ENCODE measurements at places on chromosomes 13 and 19.

DNA sequence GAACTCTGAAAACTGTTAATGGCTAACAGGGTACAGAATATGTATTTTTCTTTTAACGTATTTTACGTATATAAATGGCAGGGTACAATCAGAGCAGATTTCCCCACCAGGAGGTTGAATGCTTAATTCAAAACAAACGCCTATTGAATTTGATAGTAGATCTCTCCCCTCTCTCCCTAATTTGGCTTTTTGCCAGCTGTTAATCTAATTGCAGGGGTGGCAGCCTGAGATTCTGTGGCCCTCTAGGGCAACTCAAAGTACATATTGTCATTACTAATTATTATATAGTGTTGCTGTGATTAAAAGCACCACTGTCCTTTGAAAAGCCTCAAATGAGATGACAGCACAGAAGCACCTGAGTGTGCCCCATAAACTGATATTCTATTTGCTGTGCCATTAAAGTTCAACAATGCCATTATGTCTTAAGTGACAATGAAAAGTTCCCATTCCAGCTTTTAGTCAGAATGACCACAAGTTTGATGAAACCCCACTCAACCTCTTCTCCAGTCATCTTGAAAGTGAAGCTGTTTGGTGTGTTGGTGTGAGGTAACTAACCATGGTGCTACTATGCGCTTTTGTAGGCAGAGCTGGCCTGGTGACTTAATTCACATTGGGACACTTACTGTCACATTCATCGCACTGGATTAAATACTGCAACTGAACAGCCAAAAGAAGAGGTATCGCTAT, 351.4 kb downstream of the KCNRG start:
- DNase-seq, result peak; percentile 33

DNA sequence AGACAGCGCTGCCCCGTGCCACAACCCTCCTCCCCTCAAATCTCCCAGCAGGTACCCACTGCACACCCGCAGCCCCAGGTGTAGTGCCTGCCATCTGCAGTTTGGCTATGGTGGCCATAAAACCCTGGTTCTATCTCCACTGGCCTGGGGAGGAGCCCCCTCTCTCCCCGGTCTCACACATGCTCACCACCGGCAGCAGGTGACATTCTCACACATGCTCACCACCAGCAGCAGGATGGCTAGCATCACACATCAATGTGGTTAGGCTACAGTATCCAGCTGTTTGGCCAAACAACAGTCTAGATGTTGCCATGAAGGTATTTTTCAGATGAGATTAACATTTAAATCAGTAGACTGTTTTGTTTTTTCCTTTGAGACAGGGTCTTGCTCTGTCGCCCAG, 31.1 kb downstream of the ELL start:
- no peak for DNase-seq

GRCh38 chr19:18682807-18683108, 722 bp upstream of the CRTC1 start:
- DNase-seq, result no peak

DNA sequence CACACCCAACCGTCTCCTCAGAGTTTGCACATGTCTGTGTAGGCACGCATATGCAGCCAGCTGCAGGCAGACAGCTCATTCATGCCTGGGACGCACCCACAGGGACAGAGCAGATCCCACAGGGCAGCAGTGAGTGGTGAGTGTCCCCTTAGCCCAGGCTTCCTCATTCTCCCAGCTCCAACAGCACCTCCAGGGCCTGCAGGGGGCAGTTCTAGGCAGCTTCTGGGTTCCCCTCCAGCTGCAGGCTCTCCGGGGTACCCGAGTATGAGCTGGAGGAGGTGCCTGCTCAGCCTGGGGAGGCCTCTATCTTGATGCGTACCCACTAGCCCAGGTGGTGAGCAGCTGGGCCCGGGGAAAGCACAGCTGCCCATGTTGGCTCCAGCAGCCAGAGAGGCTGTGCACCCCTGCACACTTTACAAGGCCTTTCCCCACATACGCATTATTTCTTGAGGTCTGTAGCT, 1.3 kb upstream of the SHANK1 start:
- DNase-seq, result no peak

GRCh38 chr19:10390652-10391286, 10.4 kb upstream of the TYK2 start:
- peak; percentile 72 for DNase-seq

GRCh38 chr13:107765724-107766401, 449.5 kb downstream of the LIG4 start:
- no peak for DNase-seq

- DNase-seq, result peak; percentile 29
Observed at GRCh38 chr13:32045982-32046785, 14.6 kb downstream of the FRY start.

DNA sequence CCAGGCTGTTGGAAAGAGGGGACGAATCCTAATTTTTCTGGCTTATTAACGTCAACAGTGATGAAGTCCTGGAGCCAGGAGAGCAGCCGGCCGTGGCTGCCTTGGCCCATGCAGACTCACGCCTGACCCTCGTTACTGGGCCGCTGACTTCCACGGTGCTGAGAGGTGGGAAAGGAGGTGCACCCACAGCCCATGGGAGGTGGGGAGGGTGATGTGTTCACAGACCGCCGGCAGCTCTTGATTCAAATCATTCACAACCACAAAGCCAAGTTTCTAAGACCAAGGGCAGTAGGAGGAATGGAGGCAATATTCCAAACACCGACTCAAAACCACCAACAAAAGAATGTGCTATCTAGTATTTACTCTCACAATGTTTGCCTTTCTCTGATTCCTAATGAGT, 24.3 kb downstream of the COL4A2 start:
- no peak for DNase-seq

- no peak for DNase-seq
Observed at GRCh38 chr13:23098161-23098907, 82.4 kb upstream of the SGCG start.

- no peak for DNase-seq
Observed at GRCh38 chr19:36572593-36573019, 486 bp downstream of the ZNF529 start.

DNA sequence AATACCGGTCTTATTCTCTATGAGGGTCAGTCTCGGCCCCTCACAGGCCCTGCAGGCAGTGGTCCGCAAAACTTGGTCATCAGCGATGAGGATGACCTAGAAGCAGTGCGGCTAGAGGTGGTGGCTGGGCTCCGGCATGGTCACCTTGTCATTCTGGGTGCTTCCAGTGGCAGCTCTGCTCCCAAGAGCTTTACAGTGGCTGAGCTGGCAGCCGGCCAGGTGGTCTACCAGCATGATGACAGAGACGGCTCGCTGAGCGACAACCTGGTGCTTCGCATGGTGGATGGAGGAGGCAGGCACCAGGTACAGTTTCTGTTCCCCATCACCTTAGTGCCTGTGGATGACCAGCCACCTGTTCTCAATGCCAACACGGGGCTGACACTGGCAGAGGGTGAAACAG, 1.8 kb downstream of the FREM2 start:
- DNase-seq, result no peak

Measured in CD4-positive, alpha-beta T cell treated with Interleukin-2 at 100 ng/mL for 4 hours (primary cell).